Smooth muscle cell of the brain vasculature (primary cell): ENCODE measurements at places on chromosomes 3 and 15.

GRCh38 chr3:138336454-138336999 lies 6.9 kb upstream of the NME9 start:
- no peak for DNase-seq

GRCh38 chr3:186896875-186897274 lies 33.5 kb upstream of the ST6GAL1 start:
- DNase-seq = no peak

- DNase-seq = peak; percentile 29
Measured at GRCh38 chr3:37812499-37812896, 49.2 kb upstream of the CTDSPL start.

GRCh38 chr15:67225336-67225735 lies 29.1 kb downstream of the AAGAB start:
- no peak for DNase-seq

- DNase-seq = no peak
Measured at GRCh38 chr15:63069616-63070090, 27.1 kb downstream of the TPM1 start.

DNA sequence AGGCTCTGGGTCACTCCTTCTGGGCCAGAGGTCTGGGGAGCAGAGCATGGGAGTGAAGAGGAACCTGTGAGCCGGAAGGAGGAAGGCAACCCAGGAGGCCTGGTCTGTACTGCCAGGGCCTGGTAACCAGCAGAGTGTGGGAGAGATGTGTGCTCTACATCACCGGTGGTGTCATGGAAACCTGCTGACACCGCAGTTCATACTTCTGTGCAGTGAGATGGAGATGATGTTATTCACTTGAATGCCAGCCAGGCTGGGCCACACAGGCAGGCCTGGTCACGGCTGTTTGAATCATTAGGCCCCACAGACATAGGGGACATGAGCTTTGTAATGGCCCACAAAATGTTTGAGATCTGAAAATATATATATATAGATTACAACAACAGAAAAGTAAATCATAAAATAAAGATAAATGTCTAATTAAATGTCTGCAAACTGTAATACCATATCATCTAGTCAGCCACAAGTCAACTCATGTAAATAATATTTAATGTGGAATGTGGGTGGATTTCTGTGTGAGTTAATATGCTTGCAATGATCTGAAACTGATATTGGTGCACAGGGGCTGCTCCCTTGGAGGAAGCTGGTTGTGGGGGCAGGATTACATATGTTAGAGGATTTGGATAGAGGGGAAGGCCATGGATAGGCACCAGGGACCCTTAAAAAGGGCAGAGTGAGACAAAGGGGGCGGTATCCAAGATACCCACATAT lies 108.5 kb upstream of the PFN2 start:
- peak; percentile 63 for DNase-seq

GRCh38 chr15:64809649-64810496 lies 15.6 kb downstream of the PIF1 start:
- DNase-seq = no peak

- DNase-seq = no peak
Measured at GRCh38 chr3:188053710-188054380, 100.1 kb upstream of the LPP start.

DNA sequence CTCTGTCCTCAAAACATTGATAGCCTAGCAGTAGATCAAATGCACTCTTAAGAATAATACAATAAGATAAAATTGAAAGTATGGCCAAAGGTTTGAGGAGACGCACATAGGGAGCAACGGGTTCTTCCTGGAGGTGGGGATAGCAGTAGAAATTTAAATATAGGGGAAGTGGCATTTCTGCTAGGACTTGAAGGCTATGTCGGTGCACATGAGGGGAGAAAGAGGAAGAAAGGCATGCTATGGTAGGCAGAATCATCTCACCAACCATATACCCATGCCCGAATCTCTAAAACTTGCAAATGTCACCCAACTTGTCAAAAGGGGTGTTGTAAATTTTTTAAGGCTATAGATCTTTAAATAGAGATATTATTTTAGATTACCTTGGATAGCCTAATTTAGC lies 735.1 kb upstream of the LMCD1 start:
- DNase-seq = no peak

GRCh38 chr3:89107461-89108290 lies at the start of gene EPHA3:
EPHA3 (plus strand) TSS chr3:89107621; CDS start chr3:89107749, 128 bp downstream.
- peak; percentile 33 for DNase-seq

DNA sequence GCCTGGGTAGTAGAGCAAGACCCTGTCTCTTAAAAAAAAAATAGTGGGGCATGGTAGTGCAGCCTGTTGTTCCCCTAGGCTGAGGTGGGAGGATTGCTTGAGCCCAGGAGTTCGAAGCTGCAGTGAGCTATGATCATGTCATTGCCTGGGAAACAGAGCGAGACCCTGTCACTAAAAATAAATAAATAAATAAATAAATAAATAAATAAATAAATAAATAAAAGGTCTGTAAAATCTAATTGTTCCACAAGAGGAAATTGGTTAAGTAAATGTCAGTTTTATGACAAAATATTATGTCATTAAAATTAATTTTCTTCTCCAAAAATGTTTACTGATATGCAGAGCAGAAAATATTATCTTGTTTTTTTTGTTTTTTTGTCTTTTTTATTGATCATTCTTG lies 5.3 kb downstream of the CRELD1 start:
- DNase-seq = no peak

- DNase-seq = no peak
Measured at GRCh38 chr3:70933105-70933810, 620.8 kb upstream of the MDFIC2 start.

GRCh38 chr3:89434621-89435380 lies 327.4 kb downstream of the EPHA3 start:
- DNase-seq = peak; percentile 43

GRCh38 chr15:70376929-70377691 lies 279.4 kb upstream of the TLE3 start:
- DNase-seq = no peak

GRCh38 chr3:127672429-127673190 lies at the start of gene ABTB1:
ABTB1 (plus strand) TSS chr3:127672952; CDS start chr3:127673026, 74 bp downstream.
- no peak for DNase-seq

DNA sequence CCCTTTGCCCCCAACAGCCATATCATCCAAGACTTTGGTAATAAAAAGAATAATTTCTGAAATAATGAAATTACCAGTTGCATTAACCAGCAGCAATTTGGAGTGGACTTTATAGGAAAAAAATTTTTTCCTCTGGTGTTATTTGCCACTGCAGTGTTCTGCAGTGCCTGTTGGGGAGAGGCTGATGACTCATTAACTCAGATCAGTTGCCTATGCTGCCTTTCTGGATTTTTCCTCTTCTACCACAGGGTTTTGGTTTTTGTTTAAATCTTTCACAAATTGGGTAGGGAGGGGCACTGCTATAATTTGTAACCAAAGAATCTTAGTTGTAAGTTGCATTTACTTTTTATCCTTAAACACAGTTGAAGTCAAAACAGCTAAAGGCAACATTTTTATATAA lies 22.7 kb downstream of the ATP6V1A start:
- DNase-seq = no peak

DNA sequence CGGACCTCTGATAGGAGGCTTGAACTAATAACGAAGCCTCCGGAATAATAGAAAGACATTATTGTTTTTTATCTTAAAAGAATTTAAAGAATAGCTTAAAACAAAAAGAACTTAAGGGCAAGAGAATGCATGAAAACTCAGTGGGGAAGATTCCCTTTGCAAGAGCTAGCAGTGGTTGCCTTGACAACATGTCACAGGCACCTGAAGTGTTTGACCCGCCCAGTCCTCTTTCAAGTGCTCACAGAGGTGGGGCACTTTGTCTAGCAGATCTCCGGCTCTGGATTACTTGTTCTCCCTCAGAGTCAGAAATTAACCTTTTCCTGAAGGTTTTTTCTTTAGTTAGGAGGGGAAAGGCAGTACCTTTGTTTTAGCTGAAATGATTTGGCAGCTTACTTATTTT lies 37.8 kb downstream of the LARS2 start:
- no peak for DNase-seq

DNA sequence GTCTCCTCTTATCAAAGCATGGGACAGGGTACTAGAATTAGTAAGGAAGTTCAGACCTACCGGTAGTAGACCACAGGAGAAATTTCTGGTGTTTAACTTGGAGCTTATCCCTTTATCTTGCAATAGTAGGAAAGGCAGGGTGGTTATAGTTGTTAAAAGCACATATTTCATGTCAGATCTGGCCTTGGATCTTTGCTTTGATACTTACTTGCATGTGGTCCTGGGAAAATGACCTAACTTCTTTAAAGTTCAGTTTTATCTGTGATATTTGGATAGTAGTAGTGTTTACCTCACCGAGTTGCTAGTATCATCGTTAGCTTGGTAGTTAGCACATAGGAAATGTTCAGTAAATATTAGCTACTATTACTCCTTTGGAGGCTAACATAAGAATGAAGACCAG lies 15.4 kb downstream of the EXOG start:
- DNase-seq = no peak

GRCh38 chr15:54289590-54290136 lies 311.4 kb downstream of the UNC13C start:
- DNase-seq = no peak

DNA sequence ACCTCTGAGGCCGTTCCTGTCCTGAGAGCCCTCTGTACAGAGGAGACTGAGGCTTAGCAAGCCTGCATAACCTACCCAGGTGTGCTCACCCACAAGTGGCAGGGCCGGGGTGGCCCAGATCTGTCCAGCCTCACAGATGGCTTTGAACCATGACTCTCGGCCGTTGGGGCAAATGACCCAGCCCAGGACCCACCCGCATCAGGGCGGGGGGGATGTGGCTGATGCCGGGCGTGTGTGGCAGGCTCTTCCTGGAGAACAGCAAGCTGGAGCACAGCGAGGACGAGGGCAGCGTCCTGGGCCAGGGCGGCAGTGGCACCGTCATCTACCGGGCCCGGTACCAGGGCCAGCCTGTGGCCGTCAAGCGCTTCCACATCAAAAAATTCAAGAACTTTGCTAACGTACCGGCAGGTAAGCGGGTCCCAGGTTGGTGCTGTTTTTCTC lies 133.5 kb downstream of the LRRK1 start:
- no peak for DNase-seq

- DNase-seq = no peak
Measured at GRCh38 chr3:139944256-139944910, 9.4 kb downstream of the CLSTN2 start.

GRCh38 chr3:166575161-166575560 lies 737.9 kb upstream of the BCHE start:
- DNase-seq = no peak

DNA sequence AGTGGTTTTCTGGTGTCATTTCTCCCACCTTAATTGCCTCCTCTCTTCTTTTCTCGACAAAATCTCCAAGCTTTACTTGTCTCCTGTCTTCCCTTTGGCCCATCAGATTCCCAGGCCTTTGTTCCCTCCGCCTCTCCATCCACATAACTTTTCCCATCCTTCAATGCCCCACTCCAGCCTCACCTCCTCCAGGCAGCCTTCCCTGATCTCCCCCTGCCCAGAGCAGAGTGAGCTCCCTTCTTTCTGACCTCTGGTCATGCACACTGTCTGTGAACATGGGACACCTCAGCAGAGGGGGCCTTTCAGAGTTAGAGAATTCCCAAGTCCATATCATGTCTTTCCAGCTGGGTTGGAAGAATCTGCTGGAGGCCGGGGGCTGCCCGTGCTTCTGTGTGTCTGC lies 14.6 kb upstream of the SSUH2 start:
- no peak for DNase-seq

GRCh38 chr3:69201658-69202057 lies 79.3 kb upstream of the LMOD3 start:
- no peak for DNase-seq

DNA sequence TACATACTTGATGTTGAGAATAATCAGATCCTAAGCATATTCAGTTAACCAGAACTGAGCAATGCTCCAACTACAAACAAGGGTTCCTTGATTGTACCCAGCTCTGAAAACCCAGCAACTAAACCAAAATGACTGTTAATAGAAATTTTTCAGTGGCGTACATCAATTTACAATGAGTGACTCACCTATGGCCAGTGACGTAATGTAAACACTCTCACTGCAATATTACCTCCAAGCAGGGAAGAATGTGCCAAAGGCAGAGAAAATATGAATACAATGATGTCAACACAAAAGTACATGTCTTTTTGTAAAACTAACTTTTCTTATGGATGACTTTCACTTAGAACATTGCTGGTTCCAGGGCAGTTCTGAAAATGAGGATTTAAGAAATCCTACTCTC lies 611.3 kb downstream of the EDEM1 start:
- no peak for DNase-seq

DNA sequence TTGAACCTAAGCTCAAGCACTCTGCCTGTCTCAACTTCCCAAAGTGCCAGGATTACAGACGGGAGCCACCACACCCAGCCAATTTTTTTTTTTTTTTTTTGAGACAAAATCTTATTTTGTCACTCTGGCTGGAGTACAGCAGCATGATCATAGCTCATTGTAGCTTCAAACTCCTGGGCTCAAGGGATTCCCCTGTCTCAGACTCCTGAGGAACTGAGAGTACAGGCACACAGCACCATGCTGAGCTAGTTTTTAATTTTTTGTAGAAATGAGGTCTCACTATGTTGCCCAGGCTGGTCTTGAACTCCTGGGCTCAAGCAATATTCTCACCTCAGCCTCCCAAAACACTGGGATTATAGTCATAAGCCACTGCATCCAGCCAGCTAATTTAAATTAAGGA lies 36.8 kb upstream of the SUCLG2 start:
- DNase-seq = no peak

DNA sequence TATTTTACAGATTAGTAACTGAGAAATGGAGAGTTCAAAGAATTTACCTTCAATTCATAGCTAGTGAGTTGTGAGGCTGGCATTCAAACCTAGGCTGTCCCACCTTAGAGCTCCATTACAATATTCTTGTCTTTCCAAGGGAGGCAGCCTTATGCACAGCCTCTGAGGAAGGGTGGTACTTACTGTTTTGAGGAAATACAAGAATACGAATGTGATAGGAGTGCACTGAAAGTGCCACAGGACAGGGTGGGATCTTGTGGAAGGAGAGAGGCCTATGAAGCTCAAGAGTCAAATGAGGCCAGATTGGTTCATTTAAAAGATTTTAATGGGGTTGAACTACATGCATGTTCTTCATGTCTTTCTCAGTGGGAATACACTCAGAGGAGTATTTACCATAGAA lies 86.3 kb downstream of the ARIH1 start:
- no peak for DNase-seq

GRCh38 chr3:126528419-126528799 lies 4.5 kb downstream of the CHST13 start:
- DNase-seq = no peak

DNA sequence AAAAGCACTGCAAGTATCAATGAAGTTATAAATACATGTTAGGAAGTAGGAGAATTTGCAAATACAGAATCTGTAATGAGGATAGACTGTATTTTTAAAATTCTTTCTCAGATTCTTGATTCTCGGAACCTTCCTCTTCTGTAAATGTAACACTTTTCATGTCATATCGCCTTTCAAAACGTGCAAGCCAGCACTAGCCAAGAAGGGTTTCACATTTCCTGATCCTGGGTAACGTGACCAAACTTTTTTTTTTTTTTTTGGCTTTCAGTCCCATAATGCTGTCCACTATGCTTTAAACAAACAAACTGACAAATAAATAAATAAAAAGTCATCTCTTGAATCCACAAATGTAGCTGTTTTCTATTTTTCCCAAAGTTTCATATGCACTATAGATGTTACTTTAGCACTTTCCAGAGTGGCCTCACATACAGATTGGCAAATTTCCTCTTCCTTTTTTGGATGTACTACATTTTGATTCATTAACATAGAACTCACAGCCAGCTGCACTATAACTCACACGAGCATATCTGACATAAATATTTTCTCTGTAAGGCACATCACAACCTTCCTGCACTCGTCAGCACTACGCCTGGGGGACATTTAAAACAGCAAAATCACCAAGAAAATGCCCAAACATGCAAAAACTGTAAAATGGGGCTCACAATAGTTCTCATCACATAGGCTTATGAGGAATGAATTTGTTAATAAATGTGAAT lies 208.1 kb downstream of the OSBPL10 start:
- DNase-seq = no peak
